ENCODE measurements at places on chromosomes 13 and 19.

- no peak for DNase-seq
These were observed 186.7 kb downstream of the RFC3 start for GRCh38 chr13:34004676-34005075.

- no peak for DNase-seq
These were observed 37.9 kb downstream of the ZFR2 start for GRCh38 chr19:3830621-3831589.

GRCh38 chr19:47227352-47228167 is 3.4 kb downstream of the BBC3 start:
- DNase-seq = peak; percentile 94

DNA sequence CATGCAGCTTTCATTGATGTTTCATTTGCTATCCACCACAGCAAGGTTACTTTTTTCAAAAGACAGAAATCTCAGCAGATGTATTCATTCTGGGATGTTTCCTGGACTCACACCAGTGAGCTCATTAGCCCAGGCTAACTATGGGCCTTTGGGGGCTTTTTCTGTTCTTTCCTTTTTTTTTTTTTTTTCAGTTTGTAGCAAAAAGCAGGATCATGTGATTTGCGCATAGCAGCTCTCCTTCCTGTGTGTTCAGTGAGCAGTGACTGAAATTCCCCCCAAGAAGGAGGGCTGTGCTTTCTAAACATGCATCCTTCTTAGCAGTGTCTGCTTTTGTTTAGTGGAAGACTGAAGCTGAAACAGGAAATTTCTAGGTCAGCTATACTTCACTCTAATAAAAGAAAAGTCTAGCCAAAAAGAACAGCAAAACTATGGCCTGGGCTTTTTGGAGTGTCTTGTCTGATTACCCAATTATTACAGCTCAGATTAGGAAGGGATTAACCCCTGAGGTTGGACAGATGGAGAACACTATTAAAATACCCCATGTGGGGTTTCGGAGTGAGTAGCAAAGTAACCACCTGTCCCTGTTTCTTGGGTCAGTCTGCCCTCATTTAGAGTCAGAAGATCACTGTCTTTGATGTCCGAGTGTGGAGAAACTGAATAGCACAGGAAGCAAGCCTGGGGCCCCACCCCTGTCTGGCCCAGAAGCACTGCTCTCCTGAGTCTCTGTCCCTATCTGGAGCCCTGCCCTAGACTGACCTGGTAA is 8.9 kb upstream of the AMER2 start:
- DNase-seq = no peak

DNA sequence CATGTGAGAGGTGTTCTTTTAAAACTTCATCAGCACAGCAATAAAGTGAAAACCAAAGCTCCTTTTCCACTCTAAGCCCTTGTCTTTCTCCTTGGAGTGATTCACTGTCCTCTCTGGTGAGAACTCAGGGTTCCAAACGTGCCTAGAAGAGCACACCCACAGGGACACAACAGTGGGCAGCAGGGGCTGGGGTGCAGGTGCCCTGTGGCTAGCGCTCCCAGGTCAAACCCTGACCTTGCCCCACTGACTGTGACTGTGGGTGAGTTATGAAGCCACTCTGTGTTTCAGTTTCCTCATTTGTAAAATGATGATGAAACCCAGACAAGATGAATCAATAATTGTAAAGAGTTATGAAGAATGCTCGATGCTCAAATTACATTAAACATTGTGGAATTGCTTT is 37.6 kb upstream of the IGFL1 start:
- DNase-seq = peak; percentile 79

DNA sequence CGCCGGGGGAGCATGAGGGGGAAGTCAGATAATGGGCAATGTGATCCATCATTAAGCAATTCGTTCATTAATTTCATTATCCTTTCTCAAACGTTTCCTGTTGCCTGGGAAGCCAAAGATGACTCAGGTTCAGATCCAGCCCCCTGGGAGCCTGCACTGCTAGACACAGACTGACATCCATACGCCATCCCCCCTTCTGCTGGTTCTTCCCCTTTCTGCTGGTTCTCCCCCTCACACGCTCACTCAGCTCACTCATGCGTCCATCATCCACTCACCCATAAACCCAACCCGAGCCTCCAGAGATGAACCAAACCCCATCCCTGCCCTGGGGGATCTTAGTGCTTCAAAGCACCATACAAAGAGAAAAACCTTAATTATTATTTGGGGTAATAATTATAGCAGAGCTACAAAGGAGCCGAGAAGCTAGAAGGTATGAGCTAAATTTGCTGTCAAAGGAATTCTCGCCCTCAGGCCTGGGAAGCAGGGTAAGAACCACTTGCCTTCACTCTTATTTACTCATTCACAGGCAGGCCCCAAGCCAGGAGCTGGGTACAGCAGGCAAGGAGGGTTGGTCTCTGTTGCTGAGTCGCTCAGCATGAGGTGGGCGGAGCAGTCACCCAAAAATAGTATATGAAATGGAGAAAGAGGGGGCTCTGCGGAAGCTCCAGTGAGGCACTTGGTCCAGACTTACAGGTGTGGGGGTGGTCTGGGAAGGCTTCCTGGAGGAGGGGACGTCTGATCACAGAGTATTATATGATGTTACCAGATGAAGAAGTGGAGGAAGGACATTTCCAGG is 7.0 kb upstream of the ZNF444 start:
- DNase-seq = no peak

DNA sequence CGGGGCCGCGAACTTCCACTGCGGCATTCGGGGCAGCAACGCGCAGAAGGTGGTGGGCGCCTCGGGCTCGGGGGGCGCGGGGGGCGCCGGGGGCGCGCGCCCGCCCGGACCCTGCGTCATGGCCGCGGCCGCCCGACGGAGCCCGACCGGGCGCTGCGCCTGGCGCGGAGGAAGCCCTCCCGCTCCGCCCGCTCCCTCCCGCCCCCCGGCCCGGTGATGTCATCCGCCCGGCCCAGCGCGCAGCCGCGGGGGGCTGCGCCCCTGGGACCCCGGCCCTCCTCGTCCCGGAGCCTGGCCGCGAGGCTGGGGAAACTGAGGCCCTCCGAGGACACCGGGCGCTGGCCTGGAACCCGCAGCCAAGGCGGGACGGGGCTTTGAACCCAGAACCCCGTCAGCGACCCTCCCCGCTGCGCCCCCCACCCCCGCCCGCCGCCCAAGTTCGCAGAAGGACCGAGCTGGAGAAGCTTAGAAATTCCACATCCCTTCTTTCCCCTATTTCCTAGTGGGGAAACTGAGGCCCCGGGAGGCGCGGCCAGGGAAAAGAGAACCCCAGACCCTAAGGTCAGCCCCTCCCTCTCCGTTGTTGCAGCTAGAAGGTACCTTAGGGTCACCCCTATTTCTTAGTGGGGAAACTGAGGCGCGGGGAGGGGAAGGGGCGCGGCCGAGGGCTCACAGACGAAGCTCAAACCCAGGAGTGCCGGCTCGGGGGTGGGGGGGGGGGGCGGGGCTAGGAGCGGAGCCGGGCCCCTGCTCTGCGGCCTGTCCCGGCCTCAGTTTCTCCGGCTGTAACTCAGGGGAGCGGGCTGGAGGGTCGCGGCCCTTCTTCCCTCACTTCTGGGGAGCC is at the start of gene SHC2:
TSS of gene SHC2 (minus strand) at position 157 of the 844 bp plus-strand sequence. CDS start at position 120, 37 bp downstream.
- no peak for DNase-seq

DNA sequence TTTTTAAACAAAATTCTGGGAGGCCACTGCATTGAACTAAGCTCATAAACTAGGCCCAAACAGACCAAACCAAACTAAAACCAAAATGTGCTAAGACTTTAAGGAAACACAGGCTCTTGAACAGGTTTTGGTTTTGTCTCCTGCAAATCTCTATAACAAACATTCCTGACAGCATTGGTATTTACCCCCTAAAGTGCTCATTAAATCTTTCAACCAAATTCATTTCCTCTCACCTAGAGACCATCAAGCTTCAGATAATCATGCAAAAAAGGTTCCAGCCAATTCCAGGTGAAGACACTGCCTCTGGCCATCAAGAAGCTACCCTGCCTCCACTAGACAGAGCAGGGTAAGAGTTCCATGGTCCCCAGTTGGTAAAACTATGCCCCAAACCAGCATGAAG is 951.2 kb upstream of the MIR17HG start:
- DNase-seq = no peak

GRCh38 chr13:85729296-85729695 is 69.9 kb downstream of the SLITRK6 start:
- no peak for DNase-seq

DNA sequence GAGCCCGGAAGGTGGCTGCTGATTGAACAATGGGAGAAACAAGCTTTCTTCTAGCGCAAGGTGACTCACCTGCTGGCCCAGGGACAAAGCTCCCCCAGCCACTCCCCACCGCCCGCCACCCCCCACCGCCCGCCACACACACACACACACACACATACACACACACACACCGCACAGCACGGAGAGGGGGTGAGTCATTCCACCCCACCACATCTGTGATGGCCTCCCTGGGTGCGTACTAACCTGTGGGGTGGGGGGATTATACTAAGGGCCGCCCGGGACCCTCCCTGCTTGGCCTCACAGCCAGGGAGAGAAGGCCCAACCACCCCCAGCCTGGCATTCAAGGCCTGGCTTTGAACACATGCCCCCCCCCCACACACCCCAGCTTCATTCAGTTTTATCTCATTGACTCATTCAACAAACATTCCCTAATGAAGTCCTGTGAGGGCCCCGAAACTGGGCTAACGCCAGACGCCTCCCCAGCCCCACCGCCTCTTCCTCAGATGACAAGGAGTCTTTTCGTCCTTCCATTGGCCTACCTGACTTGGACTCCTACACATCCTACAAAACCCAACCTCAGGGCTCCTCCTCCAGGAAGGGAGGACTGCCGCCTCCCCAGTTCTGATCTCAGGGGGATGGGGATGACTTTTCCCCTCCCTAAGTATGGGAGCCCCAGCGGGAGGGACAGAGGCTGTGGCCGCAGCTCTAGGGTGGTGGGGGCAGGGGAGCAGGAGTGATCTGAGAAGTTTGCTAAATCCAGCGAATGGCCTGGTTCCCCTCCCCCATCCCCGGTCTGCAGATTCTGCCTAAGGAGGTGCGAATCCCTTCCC is 5.8 kb upstream of the ONECUT3 start:
- DNase-seq = no peak

GRCh38 chr13:62119739-62120700 is 704.4 kb upstream of the PCDH20 start:
- no peak for DNase-seq
